Fibroblast of skin of abdomen (primary cell): ENCODE measurements at places on chromosomes 4 and X.

- DNase-seq, result no peak
Observed at GRCh38 chr4:34066126-34066525, 2178.2 kb downstream of the ARAP2 start.

DNA sequence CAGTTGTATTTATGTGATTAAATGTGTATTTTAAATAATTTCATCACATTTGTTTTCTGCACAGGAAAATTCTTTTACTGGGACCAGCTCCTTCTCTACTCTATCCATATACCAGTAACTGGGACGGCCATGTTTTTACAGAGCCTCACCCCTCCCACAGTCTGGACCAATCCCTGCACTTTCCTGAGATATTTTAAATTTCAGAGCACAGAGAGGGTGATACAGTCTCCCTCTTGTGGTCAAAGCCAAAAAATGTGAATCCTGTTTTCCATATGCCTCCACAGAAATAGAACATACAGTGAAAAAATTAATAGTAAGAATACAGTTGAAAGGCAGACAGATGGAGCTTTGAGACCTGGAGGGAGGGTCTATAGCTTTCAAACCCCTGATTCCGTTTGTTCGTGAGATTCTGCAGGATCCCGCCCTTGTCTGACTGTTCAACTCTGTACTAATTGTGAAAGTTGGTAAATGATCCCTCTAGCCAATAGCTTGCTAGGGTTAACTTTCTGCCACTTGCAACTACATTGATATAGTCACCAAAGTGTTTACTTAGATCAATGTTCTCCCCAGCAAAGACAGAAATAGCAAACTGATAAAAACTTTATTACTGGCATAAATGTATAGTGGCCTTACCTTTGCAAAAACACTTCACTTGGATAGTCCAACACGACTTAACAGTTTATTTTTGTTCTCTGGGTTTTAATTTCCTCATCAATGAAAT lies 172.2 kb downstream of the PPARGC1A start:
- no peak for DNase-seq

DNA sequence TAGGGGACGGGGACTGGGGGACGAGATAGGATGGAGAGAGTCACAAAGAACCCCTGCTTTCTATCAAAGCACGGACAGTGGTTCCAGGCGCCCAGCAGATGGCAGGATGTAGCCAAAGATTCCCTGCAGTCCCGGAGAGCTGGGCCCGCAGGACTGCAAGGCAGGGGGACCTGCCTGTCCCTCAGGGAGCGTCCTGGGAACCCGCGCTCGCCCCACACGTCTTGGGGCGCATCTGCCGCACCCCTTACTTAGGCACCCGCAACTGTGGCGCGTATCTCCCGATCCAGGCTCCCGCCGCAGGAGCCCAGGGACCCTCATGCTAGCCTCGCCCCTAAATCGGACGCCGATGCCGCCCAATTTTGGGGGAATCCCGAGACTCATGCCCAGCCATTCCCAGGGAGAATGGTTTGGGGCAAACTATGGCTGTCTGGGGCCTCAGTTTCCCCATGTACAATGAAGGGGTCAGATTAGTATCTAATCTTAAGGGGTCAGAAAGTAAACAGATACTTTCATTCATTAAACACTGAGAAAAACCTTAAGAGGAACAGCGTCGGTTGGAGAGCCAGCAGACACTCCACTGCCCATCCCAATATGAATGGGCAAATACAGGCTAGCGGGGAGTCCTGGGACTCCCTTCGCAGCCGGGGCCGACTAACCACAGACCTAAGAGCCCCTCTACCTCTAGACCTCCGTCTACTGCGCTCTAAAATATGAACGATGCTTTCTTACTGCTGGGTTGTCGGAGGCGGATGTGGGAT lies 581 bp upstream of the STK32B start:
- peak; percentile 76 for DNase-seq

- DNase-seq, result no peak
Observed at GRCh38 chrX:9626379-9626778, 139.3 kb downstream of the GPR143 start.

DNA sequence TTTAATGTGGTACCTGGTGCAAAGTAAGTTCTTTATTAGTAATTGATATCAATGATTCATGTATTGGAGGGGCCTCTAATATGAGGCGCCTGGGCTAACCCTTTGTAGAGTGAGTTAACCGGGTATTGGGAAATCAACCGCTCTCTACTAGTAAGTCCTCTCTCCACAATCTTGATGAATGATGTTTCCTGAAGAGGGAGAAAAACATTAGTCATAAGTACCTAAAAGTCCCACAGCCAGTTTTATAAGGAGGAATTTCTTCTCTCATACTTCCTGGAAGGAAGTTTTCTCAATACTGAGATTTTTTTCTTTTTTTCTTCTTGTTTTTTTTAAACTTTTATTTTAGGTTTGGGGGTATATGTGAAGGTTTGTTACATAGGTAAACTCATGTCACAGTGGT lies 62.3 kb downstream of the AGTR2 start:
- DNase-seq, result peak; percentile 27

GRCh38 chr4:186719925-186720694 lies 3.5 kb downstream of the FAT1 start:
- peak; percentile 18 for DNase-seq

GRCh38 chr4:26858035-26858918 lies 2.4 kb upstream of the STIM2 start:
- DNase-seq, result no peak

DNA sequence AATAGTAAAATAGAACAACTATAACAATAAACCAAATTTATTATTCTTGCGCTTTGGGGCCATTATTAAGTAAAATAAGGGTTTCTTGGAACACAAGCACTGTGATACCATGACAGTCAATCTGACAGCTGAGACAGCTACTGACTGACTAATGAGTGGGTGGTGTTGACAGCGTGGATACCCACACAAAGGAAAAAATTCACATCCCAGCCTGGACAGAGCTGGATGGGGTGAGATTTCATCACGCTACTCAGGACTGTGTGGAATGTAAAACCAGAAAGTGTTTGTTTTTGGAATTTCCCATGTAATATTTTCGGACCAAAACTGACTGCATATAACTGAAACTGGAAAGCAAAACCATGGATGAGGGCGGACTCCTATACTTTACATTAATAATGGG lies 48.8 kb downstream of the IGFBP7 start:
- peak; percentile 78 for DNase-seq
